Thymus (tissue), 14 donors: ENCODE measurements at places on chromosomes 13 and 19.

DNA sequence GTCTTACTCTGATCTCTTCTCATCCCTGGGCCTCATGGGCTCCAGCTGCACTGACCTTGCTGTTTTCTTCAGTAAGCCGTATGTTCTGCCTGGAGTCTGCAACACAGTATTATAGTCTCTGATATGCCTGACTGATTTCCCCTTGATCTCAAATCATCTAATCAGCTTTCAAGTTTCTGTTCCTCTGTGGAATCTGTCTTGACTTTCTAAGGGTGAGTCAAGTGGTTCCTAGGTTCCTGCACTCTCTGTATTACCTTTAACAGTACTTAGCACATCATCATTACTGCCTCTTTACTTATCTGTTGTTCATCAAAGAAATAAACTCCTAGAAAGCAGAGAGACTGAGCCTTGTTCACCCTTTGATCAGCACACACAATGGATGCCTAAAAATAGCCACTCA lies 350.7 kb downstream of the LMO7 start:
- no peak for DNase-seq

DNA sequence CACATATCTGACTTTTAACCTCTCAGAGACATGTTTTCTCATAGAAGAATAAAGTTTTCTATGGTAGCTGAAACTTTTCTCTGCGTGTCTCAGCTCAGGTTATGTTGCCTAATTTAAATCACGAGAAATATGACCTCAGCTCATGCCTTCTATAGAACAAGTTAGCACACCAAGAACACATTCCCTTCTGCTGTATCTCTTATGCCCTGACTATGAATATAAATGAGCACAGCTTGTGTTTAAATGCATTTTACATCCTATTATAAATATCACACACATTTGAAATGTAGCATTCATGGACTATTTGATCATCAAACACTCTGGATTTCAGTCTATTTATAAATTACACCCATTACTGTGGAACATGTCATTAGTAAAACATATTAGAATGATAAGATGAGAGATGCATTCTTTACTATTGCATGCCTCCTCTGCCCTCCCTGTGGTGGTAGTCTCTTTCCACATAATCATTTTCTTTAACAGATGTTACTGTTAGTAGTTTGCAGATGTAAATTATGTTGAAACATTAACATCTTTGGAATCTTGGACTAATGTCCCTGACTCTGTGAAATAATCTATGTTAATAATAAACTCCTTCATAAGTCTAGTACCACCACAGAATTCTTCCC lies 2044.9 kb upstream of the PCDH20 start:
- no peak for DNase-seq

DNA sequence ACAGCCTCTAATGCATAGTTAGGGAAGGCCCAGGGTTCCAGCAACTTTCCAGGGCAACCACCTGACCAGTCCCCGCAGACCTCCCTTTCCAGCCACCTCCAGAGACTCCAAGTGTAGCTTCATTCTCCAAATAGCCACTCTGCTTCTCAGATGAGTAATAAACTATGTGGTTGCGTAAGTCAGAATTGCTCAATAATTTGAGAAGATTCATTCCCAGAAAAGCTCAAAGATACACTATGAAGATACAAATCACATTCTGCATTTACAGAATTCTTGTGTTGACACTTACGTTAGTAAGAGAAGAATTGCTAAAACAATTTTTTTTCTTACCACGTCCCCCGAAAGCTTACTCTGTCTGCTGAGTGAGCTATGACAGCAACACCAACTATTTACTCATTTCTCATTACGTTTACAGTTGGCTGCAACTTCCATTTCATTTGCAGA lies 8.2 kb upstream of the LATS2 start:
- no peak for DNase-seq

- no peak for DNase-seq
Observed at GRCh38 chr13:38262211-38262610, 87.4 kb upstream of the UFM1 start.

GRCh38 chr13:79496188-79496587 lies 15.2 kb downstream of the NDFIP2 start:
- DNase-seq: no peak
